ENCODE measurements at places on chromosomes 7 and 10. TPM values are rescaled to one million over a fixed set of nuclear protein-coding genes. Genes with fewer than 3 reads are reported as not detected.

The CPN1 gene
- total RNA-seq = not detected

The CTAGE4 gene
- total RNA-seq = 5.8 TPM

DNA sequence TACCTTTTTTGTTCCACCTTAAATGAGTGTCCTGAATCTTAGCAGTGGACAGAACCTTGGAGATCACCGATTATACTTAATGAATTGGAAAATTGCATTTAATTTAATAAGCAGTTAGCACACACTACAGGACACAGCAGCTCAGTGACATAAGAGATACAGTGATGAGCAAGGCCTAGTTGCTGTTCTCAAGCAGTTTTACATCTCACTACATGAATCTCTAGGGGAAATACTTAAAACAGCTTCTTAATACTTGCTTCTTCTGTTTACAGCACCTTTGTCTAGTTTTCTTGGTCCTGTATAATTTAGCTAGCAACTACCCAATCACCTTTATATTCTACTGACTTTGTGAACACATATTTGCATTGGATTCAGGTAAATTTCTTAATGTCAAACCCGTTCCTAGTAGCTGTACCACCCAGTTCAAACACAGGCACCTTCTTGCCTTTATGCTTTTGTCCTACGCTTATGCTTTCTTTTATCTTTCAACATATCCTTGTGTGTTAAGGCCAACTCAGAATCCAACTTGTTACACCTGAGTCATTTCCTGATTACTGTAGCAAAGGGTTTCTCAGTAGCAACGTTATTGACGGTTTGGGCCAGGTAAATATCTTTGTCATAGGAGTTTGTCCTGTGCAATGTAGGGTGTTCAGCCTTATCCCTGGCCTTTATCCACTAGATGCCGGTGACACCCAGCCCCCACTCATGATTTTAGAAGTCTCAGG lies 1.8 kb downstream of the STAM start:
- H3K4me1 ChIP-seq = peaks cover 30% of the 10 kb centered on the region
- DNase-seq = peak; percentile 16
- peak overlapping the region; percentile 96 for H3K4me3 ChIP-seq

DNA sequence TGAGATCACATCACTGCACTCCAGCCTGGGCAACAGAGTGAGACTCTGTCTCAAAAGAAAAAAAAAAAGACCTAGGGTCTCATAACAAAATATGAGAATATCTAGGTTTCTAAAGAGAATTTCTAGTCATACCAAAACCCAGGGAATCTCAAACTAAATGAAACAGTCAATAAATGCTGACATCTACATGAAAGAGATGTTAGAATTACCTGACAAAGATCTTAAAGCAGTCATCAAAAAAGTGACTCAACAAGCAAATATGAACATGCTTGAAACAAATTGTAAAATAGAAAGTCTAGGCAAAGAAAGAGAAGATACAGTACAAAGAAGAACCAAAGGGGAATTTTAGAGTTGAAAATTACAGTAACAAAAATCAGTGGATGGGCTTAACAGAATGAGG lies 26.9 kb upstream of the RET start:
- DNase-seq = no peak
- H3K27me3 ChIP-seq = no peaks in the 10 kb centered on the region
- H3K4me3 ChIP-seq = no peak overlapping the region
- no peaks in the 10 kb centered on the region for H3K36me3 ChIP-seq
- H3K27ac ChIP-seq = no peak overlapping the region

DNA sequence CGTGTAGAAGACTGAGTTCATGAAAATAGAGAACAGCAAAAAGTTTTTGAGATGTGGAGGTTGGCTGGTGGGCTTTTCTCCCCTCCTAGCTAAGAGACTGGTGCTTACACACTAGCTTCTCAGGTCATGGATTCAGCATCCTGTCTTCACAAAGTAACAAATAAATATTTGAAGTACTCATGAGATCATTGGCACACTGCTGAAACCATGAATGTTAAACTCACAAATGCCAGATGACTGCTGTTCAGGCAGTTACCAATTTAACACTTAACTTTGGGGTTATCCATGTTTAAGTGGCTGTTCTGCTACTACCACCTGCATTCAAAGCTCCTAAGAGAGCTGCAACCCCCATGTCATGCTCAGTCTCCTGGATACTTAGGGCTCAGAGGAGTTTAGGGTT lies 119.0 kb upstream of the BET1 start:
- no peaks in the 10 kb centered on the region for H3K4me1 ChIP-seq
- H3K4me3 ChIP-seq = no peak overlapping the region
- DNase-seq = no peak
- H3K27ac ChIP-seq = no peak overlapping the region
- no peaks in the 10 kb centered on the region for H3K27me3 ChIP-seq

- H3K4me3 ChIP-seq = no peak overlapping the region
- no peaks in the 10 kb centered on the region for H3K36me3 ChIP-seq
- DNase-seq = no peak
- peaks cover 41% of the 10 kb centered on the region for H3K4me1 ChIP-seq
- no peak overlapping the region for H3K27ac ChIP-seq
Measured at GRCh38 chr7:74473116-74473515, 19.4 kb downstream of the GTF2IRD1 start.

DNA sequence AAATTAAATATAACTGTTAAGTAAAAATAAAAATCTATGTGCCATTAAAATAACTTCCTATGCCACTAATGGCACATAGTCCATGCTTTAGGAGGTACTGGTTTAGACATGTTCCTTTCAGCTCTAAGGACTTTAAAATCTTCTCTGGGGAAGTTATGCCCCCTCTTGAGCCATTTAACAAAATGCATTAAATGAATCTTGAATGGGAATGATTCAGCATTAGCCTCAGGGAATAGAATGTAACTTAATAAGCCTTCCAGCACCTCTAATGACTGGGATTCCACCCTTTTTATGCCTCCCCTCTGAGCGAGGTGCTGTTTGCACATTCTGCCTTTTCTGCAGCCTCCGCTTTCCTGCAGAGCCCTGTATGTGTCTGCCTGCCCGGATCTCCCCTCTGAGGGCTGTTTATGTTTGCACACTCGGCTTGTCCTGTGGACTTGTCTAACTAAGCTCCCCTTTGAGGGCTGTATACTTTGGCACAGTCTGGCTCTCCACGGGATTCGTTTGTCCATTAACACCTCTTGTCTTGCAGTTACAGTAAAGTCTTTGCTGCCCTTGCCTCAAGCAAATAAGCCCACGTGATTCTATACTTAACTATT lies 108.4 kb upstream of the HPS1 start:
- peaks cover 38% of the 10 kb centered on the region for H3K27me3 ChIP-seq
- no peaks in the 10 kb centered on the region for H3K4me1 ChIP-seq
- no peak for DNase-seq
- no peak overlapping the region for H3K4me3 ChIP-seq
- H3K27ac ChIP-seq = no peak overlapping the region
- no peaks in the 10 kb centered on the region for H3K36me3 ChIP-seq

- H3K4me1 ChIP-seq = peaks cover 23% of the 10 kb centered on the region
- H3K27me3 ChIP-seq = no peaks in the 10 kb centered on the region
- H3K36me3 ChIP-seq = peaks cover 6% of the 10 kb centered on the region
- H3K4me3 ChIP-seq = no peak overlapping the region
- peak overlapping the region; percentile 39 for H3K27ac ChIP-seq
- DNase-seq = peak; percentile 55
Measured at GRCh38 chr10:63434866-63435854, 30.6 kb downstream of the JMJD1C start.

DNA sequence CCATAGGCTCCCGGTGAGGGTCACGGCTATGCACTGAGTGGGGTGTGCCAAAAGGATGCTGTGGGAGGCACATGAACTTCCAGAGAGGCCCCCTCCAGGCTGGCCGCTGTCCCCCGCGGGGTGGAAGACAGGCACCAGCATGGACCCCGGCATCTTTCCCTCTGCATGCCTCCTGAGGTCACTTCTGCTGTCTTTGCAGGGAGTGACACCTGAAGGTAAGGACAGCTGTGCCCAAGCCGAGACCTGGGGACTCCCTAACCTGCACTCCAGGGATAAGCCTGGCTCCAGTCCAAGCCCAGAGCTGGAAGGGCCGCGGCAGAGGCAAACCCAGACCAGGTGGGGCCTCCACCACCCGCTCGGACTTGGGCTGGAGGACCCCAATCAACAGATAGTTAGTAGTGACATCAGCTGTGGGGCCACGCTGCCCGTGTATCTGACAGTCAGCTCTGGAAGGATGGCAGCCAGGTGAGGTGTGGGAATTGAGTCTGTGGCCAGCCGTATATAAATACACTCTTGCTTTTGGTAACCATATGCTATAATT lies 340.7 kb upstream of the MKI67 start:
- DNase-seq = no peak
- H3K27me3 ChIP-seq = peaks cover 29% of the 10 kb centered on the region
- no peak overlapping the region for H3K4me3 ChIP-seq
- H3K36me3 ChIP-seq = no peaks in the 10 kb centered on the region
- H3K4me1 ChIP-seq = no peaks in the 10 kb centered on the region

- H3K27ac ChIP-seq = no peak overlapping the region
- H3K27me3 ChIP-seq = no peaks in the 10 kb centered on the region
- no peak overlapping the region for H3K4me3 ChIP-seq
- no peaks in the 10 kb centered on the region for H3K4me1 ChIP-seq
Measured at GRCh38 chr10:97509120-97509680, 10.5 kb downstream of the UBTD1 start.

DNA sequence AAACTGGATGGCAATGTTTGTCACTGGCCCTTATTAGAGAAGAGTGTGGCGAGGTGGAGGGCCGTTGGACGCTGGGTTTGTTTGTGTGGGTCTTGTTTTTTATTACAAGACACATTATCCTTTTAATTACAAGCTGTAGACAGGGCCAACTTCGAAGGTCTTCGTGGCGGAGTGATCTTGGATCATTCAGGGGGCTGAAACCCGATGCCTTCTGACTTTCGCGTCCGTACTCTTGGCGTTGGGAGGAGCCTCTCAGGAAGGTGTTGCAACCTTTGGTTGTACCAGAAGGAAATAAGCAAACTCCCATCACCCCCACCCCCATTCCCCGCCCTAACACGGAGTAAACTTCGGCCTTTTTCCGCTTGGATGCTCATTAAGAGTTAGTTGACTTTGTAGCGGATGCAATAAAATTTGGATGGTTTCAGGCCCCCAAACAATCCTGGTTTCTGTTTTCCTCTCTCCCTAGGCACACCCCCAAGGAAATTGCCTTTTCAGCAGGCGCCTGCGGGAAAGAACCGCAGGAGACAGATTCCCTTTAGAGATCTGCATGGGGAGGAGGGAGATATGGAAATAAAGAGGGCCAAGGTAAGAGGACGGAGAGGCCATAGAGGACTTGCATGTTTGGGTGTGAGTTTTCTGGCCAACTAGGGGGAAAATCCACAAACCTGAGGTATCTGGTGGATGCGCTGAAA lies 294.5 kb upstream of the NFE2L3 start:
- no peak overlapping the region for H3K27ac ChIP-seq
- peaks cover 10% of the 10 kb centered on the region for H3K4me1 ChIP-seq
- H3K36me3 ChIP-seq = no peaks in the 10 kb centered on the region
- peak overlapping the region; percentile 34 for H3K4me3 ChIP-seq
- no peak for DNase-seq
- peaks cover 40% of the 10 kb centered on the region for H3K27me3 ChIP-seq

GRCh38 chr7:129188372-129188891 lies at the start of gene SMO:
Gene SMO, plus strand, starts transcription at chr7:129188633. Its CDS starts 519 bp downstream, at chr7:129189152.
- H3K27ac ChIP-seq = no peak within 1 kb of the TSS
- H3K4me1 ChIP-seq = no peaks in the 10 kb centered on the region
- no peaks in the 10 kb centered on the region for H3K27me3 ChIP-seq
- H3K4me3 ChIP-seq = peak within 1 kb of the TSS; percentile 51
- no peak for DNase-seq

- H3K27ac ChIP-seq = no peak overlapping the region
- H3K36me3 ChIP-seq = no peaks in the 10 kb centered on the region
- no peak for DNase-seq
- H3K4me1 ChIP-seq = no peaks in the 10 kb centered on the region
- peaks cover 24% of the 10 kb centered on the region for H3K27me3 ChIP-seq
Measured at GRCh38 chr7:153640586-153640985, 411.6 kb upstream of the DPP6 start.

GRCh38 chr7:36863901-36864701 lies 139.8 kb upstream of the AOAH start:
- no peak overlapping the region for H3K27ac ChIP-seq
- no peak for DNase-seq
- no peak overlapping the region for H3K4me3 ChIP-seq
- peaks cover 55% of the 10 kb centered on the region for H3K27me3 ChIP-seq
- no peaks in the 10 kb centered on the region for H3K36me3 ChIP-seq
- H3K4me1 ChIP-seq = no peaks in the 10 kb centered on the region

- H3K4me1 ChIP-seq = peaks cover 20% of the 10 kb centered on the region
- DNase-seq = peak; percentile 85
- H3K27me3 ChIP-seq = no peaks in the 10 kb centered on the region
- no peaks in the 10 kb centered on the region for H3K36me3 ChIP-seq
Measured at GRCh38 chr10:42960491-42960990, 116.3 kb upstream of the RET start.
